Pulmonary artery endothelial cell (primary cell): ENCODE measurements at places on chromosomes 11 and 22. TPM values are rescaled to one million over a fixed set of nuclear protein-coding genes. Genes with fewer than 3 reads are reported as not detected.

The PRDM11 gene
- 6.0 and 8.8 TPM in 2 replicates for total RNA-seq

The PANX3 gene
- total RNA-seq: not detected in 2 replicates

The CCDC83 gene
- not detected in 2 replicates for total RNA-seq

The FOLH1 gene
- total RNA-seq: 0.07 TPM in 1 of 2 replicates, not detected in the other

The IGSF9B gene
- total RNA-seq: under 0.01 and 0.07 TPM in 2 replicates

The ZDHHC24 gene
- total RNA-seq: 17.4 and 20.2 TPM in 2 replicates

The MS4A3 gene
- not detected in 2 replicates for total RNA-seq

The NLRP14 gene
- total RNA-seq: 0.21 and 0.40 TPM in 2 replicates

The ZNF280A gene
- total RNA-seq: not detected in 2 replicates

The C11orf87 gene
- total RNA-seq: not detected in 2 replicates

The MMP7 gene
- total RNA-seq: 0.11 TPM in 1 of 2 replicates, not detected in the other

The PAMR1 gene
- total RNA-seq: 0.33 TPM in 1 of 2 replicates, not detected in the other

The PIH1D2 gene
- 0.56 and 1.3 TPM in 2 replicates for total RNA-seq

The OPCML gene
- total RNA-seq: not detected in 2 replicates

The OR52N4 gene
- not detected in 2 replicates for total RNA-seq

The ASRGL1 gene
- 62.6 and 134 TPM in 2 replicates for total RNA-seq

The NDUFA6 gene
- total RNA-seq: 61.7 and 65.9 TPM in 2 replicates

The MMP12 gene
- not detected in 2 replicates for total RNA-seq

The CRACR2B gene
- total RNA-seq: 4.1 and 4.3 TPM in 2 replicates

The C11orf97 gene
- not detected in 2 replicates for total RNA-seq

The VPREB1 gene
- not detected in 2 replicates for total RNA-seq

The POU2F3 gene
- not detected in 2 replicates for total RNA-seq

The ZFP91 gene
- total RNA-seq: 56.0 and 63.4 TPM in 2 replicates

The DERL3 gene
- 0.26 and 1.5 TPM in 2 replicates for total RNA-seq

The MS4A6E gene
- total RNA-seq: not detected in 2 replicates

The DSCAML1 gene
- not detected in 2 replicates for total RNA-seq

The DEFB131B gene
- total RNA-seq: not detected in 2 replicates

The WNT11 gene
- total RNA-seq: not detected in 2 replicates

The FXYD6 gene
- 0.07 and 0.26 TPM in 2 replicates for total RNA-seq

The CHRDL2 gene
- total RNA-seq: not detected in 2 replicates

The FOLR1 gene
- not detected in 2 replicates for total RNA-seq

The CD3D gene
- not detected in 2 replicates for total RNA-seq

The SLC35E4 gene
- 26.5 and 29.7 TPM in 2 replicates for total RNA-seq

The UBQLNL gene
- total RNA-seq: 0.04 TPM in 1 of 2 replicates, not detected in the other

The OR51I1 gene
- total RNA-seq: not detected in 2 replicates

The MRGPRX3 gene
- not detected in 2 replicates for total RNA-seq
